ENCODE measurements at places on chromosomes 3 and 15.

DNA sequence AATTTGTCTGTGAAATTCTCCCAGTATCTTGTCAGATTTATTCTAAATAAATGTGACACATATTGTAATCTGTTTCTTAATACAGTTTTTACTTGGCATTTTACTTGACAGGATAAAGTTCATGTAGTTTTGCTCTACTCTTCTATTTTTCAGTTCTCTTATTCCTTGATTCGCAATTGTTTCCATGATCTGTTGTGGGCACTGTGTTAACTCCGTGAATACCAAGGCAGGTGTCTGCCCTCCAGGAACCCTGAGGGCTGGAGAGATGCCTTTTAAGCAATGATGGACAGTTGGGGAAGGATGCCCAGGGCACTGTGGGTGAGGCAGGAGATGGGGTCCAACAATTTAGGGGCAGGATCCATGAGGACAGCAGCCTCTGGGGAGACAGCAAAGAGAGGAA, 3.1 kb downstream of the CLDN11 start:
- DNase-seq, result no peak

GRCh38 chr3:72088486-72089025, 303.6 kb upstream of the PROK2 start:
- no peak for DNase-seq

- DNase-seq, result no peak
Observed at GRCh38 chr3:3589715-3590130, 209.5 kb upstream of the LRRN1 start.

GRCh38 chr3:137524751-137525150, 239.4 kb upstream of the SOX14 start:
- no peak for DNase-seq

GRCh38 chr3:158127250-158128219, 17.6 kb downstream of the RSRC1 start:
- no peak for DNase-seq

DNA sequence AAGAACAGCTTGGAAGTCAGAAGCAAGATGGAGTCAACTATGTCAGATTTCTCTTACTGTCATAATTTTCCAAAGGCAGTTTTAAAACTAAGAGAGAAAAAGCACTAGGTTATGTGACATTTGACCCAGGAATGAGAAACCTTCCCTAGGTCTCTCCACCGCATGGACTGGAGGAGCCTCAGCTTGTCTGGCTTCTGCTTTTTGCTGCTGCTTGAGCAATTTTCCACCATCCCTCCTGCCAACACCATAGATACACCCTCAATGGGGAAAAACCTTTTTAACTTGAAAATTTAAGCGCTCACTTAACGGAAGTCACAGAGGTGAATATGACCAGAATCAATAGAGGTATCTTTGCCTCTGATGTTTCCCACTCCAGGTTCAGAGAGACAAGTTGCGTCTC, 17.8 kb upstream of the IREB2 start:
- DNase-seq, result no peak

DNA sequence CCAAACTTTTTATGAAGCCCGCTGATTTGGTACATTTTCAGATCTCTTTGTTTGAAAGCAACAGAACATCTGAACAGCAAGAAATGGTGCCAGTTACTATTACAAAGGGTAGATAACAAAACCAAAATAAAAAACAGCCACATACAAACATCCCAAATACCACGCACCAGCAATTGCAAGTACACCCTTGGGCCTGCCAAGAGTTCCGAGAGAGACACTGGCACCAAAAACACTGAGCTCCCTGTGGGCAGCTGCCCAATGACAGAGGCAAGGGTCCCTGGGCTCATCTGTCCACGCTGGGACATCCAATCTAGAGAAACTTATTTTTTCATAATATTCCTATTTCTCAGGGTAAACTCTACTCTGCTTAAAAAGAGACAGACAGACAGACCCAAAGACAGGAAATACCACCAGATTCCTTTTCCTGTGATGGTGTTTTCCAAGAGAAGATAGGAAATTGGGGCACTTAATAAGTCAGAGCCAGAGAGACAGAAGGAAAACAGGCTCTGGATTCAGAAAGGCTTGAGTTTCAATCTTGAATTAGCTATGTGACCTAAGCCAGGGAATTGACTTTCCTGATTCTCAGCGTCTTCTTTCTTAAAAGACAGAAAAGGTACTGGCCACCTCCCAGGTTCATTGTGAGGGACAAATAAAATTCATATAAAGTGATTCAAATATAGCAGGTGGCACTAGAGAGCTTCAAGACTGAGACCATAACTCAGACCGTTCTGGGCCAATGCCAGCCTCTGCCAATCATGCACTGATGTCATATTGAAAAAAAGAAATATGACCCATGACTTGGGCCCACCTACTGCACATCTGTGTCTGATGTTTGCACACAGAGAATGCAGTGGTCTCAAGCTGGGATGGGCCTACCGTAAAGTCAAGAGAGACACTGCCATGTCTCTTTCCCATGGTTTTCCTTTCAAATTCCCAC, 61.3 kb downstream of the FOXP1 start:
- no peak for DNase-seq

- no peak for DNase-seq
Observed at GRCh38 chr15:50857763-50858162, 50.7 kb upstream of the AP4E1 start.

Measured in activated CD8-positive, alpha-beta memory T cell treated with anti-CD3 and anti-CD28 coated beads, Interleukin-2, amount 50 U/mL, for 4 hours (primary cell).